ENCODE measurements at places on chromosomes 5 and 9.

GRCh38 chr5:76791461-76791860, 27.4 kb upstream of the F2RL1 start:
- no peak for DNase-seq

DNA sequence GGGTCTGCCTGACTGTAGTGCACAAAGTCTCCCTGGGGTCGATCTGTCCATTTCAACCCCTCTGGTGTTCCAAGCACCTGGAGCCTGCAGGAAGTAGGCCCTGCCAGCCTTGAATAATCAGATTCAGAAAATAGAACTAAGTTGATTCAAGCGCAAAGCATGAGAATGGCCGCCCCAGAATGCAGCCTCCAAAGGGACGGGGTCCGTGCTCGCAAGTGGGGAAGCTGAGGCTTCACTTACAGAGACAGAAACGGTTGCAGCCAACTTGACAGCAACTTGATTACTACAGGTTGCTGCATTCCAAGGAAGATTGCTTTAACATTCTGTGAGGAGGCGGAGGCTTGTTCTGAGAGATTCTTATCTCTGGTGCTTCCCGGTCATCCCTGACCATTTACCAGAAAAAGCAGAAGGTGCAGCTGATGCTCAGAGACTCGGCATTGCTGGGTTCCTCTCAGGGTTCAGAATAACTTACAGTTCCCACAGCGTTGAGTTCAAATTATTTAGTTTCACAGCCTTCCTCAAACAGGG, 14.9 kb upstream of the LRRC14B start:
- no peak for DNase-seq

DNA sequence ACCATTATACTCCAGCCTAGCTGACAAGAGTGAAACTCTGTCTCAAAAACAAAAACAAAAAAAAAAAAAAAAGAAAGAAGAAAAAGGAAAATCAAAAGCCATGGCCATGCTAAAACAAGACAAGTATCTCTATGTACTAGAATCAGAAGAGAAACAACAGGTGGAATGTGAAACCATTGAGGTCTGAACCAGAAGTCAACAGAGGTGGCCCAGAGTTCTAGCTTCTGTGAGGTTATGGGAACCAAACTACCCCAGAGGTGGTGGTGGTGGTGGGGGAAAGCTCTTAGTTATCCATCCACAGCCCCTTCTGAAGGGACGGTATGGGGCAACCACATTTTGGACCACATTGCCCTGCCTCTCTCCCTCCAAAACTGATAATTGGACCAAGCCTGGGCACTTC, 59.5 kb upstream of the ZNF366 start:
- DNase-seq: no peak

GRCh38 chr5:74638544-74638969, 2.0 kb downstream of the ENC1 start:
- DNase-seq: no peak

DNA sequence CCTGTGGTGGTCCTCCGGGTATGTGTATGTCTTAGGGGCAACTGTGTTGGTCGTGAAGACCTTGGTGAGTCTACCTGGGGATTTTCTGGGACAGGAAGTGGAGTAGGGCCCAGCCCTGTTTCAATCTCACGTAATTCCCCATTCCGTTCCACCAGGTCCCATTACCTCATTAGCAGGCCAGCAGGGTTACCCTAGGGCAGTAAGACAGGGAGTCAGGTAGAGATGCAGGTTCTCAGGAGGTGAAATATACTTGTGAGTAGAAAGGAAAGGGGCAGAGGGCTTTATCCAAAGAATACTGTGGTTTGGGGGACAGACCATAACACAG, 56.5 kb downstream of the MACROH2A1 start:
- DNase-seq: no peak
